ENCODE measurements at places on chromosomes 12 and 14.
A peak's percentile ranks its signal among the peaks of the same experiment; 100 is the strongest.

GRCh38 chr12:100463661-100464060 is 10.0 kb upstream of the NR1H4 start:
- no peak for DNase-seq

GRCh38 chr14:88212691-88213090 is 110.4 kb downstream of the KCNK10 start:
- DNase-seq, result no peak

DNA sequence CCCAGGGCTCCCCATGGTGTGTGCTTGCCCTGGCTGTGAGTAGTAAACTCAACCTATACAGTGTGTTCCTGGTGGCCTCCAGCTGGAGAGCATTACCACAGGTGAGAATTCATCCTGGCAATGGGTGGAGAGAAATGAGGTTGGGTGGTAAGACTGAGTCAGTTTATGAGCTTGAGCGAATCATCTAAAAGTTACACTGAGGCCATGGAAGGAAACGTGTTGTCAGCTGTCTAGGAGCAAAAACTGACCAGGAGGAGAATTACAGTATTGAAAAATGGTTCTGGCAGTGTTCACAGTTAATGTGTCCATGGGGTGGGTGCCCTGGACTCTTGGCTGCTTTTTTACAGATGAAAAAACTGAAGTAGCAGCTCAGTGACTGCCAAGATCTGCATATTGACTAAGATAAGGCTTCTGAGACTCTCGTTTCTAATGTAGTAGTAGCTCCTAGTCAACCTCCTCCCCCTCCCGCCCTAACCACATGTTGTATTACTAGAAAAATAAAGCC is 202.0 kb upstream of the AMIGO2 start:
- no peak for DNase-seq

- DNase-seq, result no peak
Measured at GRCh38 chr12:20350026-20350425, 18.3 kb upstream of the PDE3A start.

- no peak for DNase-seq
Measured at GRCh38 chr12:91651728-91652127, 469.1 kb upstream of the DCN start.

DNA sequence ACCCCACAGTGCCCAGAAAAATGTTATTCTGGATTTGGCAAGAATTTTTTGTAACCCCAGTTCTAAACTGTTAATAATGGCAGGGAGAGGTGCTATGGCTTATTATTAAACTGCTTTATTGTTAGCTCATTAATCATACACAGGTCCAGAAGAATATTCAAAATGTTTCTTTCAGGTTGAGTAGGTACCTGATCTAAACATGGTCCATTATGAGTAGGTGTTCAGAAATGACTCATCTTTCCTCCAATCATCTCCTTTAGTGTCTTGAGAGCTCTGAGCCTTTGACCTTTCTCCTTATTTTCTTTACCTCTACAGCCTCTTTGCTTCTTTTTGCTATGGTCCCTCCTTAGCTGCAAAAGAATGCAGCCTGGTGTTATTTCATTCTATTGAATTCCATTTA is 211.0 kb upstream of the GARIN6 start:
- DNase-seq, result no peak

DNA sequence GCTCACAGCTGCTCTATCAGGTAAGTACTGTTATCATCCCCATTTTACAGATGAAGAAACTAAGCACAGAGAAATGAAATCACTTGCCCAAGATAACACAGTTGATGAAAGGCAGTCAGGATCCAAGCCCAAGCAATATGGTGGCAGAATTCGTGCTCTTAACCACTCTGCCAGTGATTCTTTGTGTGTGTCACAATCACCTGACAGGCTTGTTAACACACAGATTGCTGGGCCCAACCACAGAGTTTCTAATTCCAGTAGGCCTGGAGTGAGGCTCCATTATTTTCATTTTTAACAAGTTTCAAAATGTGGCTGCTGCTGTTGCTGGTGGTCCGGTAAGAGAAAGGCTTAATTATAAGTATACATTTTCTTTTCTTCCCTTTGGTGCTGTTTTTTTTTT is 134.2 kb downstream of the TGFB3 start:
- no peak for DNase-seq

GRCh38 chr12:105321125-105321524 is 9.4 kb upstream of the C12orf75 start:
- no peak for DNase-seq

GRCh38 chr12:56709759-56710376 is 15.2 kb downstream of the NACA start:
- DNase-seq, result peak; percentile 24

- DNase-seq, result no peak
Measured at GRCh38 chr12:17301544-17301943, 695.6 kb upstream of the LMO3 start.

GRCh38 chr12:101713059-101713682 is 15.7 kb downstream of the CHPT1 start:
- DNase-seq, result no peak

- DNase-seq, result no peak
Measured at GRCh38 chr14:96069421-96069820, 30.3 kb downstream of the C14orf132 start.

DNA sequence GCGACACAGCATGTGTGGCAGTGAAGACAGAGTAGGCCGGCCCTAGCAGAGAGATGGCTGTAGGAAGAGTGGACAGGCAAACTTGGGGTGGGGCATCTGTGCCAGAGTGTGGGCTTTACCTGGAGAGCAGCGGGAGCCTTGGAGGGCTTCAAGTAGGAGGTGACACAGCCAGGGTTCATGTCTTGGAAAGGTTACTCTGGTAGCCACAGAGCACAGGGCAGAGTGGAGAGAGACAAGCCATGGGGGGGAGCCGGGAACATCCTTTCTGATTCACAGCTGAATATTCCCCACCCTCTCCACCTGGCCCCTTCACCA is 53.5 kb upstream of the DIO3 start:
- no peak for DNase-seq

- DNase-seq, result no peak
Measured at GRCh38 chr12:64412459-64412858, 8.3 kb downstream of the XPOT start.

DNA sequence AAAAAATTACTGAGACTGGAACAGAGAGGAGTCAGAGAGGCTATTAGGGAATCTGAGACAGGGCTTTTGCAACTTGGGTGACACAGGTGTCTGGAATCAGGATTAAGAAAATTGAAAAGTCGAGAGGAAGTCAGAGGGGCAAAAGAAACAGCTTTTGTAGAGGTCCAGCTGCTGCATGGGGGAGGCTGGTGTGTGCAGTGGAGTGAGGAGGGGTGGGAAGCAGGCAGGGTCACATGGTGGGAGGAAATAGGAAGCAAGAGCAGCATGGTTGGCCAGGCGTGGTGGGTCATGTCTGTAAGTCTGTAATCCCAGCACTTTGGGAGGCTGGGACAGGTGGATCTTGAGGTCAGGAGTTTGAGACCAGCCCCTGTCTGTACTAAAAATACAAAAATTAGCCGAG is 69.7 kb upstream of the VRK1 start:
- DNase-seq, result no peak

DNA sequence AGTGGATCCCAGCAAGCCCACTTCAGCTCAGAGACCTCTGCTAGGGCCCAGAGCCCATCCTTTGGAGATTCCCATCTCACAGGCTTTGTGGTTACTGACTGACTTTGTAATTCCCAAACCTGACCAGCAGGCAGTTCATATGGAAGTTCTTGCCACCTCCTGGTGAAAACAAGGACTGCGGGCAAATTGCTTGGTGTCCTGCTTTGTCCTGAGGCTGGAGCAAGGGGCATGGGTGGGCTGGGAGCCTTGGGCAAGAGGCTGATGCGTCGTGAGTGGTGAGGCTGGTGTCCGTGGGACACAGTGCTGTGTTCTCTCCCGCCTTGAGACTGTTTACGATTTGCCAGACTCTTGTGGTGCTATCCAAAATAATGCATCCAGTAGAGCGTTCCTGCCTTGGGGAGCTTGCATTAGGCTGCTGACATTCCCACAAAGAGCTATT is 91.0 kb downstream of the LRRC74A start:
- peak; percentile 40 for DNase-seq

DNA sequence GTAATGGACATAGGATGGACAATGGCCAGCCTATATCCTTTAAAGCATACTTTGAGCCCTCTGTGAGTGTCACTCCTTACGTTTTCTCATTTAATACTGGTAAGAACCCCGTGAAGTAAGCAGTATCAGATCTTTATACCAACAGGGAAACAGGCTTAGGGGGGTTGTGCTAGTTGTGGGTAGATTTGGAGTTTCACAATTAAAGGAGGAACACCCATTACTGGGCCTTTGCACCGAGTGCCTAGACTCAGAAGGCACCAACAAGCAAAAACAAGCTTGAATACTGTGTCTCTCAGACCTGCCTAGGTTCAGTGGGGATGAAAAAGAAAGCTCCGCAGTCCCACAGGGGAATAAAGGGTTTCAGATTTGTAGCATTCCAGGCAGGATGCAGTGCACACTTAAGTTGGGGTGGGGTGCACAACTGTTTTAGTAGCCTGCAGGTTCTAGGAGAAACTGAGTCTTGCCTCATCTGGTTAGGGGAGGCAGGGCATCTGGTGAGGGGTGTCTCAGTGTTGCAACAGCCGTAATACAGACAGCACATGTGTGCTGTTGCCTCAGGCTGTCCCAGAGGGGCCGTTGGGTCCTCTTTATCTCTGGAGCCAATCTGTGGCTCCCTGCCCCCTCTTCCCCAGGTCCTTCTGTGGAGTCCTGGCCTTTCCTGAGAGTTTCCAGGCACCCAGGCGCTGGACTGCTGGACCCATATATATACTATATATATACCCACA is 51.2 kb downstream of the IRAK3 start:
- no peak for DNase-seq

DNA sequence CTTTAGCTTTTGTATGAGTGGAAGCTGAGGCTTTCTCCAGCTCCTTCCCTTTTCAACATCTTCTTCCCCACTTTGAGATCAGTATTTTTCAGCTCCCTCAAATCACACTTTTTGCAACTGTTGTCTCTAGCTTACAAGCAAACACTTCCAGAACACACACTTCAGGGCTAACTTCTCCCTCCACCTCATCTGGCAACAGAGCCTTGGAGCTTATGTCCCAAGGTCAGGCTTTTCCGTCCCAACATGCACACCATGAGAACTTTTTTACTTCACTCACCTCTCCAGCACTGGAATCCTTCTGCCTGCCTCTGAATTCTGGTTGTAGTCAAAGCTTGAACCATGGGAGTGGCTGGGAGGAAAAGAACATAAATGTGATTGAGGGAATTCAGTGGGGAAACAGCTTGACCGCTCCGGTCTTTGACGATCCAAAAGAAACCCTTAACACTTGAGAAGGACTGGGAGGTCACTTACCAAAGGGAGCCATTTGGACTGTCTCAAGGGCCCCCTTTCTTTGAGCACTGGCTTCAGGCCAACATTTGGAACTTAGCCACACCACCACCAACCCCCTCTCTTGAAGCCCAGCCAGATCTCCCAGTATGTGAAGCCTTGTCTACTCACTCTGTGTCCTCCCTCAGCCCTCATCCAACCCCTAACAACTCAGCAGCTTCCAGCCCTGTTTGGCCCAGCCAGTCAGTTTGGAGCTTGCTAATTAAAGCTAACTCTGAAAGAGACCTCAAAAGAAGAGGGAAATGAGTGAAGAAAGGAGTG is 3.9 kb upstream of the BLOC1S1 start:
- DNase-seq, result no peak

DNA sequence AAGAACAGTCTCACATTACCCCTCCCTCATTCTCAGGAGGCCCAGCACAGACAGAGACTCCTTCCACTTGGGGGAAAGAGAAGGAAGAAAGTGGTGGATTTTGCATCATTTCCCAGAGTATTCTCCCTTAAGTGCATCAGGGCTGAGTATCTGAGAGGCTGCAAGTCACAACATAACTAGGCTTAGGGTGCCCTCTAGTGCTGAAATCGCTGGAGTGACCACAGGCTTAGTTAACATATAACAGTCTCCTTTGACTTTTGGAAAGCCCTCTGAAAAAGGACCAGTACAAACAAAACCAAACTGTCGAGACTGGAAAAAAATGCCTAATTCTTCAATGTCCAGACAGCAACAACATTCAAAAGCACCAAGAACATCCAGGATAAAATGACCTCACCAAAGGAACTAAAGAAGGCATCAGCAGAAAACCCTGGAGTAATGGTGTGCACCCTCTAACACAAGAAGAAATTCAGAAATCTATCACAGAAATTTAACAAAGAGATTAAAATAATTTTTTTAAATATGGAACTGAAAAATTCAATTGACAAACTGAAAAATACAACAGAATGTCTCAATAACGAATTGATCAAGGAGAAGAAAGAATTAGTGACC is 412.3 kb downstream of the RPS29 start:
- peak; percentile 69 for DNase-seq

DNA sequence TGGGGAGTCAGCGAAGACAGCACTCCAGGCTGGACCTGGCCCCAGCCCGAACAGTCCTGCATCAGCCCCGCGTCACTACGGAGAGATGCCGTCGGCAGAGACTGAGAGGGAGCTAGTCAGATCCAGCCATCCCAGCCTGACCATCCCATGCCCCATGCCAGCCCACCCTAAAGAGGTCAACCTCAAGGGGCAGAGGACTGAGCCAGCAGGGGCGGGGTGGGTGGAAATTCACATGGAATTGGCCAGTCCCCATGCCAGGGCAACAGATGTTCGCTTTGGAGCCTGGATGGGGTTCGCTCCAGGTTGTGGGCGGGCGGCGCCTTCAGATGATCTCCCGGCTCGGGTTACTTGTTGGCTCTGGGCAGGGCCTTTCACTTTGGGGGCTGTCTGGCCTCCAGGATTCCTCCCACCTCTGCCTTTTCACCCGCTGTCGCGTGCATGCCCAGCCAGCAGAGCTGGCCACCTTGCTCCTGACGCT is 154.3 kb downstream of the TSPAN9 start:
- DNase-seq, result no peak

GRCh38 chr12:21305661-21306060 is 29.1 kb downstream of the SLCO1A2 start:
- no peak for DNase-seq

DNA sequence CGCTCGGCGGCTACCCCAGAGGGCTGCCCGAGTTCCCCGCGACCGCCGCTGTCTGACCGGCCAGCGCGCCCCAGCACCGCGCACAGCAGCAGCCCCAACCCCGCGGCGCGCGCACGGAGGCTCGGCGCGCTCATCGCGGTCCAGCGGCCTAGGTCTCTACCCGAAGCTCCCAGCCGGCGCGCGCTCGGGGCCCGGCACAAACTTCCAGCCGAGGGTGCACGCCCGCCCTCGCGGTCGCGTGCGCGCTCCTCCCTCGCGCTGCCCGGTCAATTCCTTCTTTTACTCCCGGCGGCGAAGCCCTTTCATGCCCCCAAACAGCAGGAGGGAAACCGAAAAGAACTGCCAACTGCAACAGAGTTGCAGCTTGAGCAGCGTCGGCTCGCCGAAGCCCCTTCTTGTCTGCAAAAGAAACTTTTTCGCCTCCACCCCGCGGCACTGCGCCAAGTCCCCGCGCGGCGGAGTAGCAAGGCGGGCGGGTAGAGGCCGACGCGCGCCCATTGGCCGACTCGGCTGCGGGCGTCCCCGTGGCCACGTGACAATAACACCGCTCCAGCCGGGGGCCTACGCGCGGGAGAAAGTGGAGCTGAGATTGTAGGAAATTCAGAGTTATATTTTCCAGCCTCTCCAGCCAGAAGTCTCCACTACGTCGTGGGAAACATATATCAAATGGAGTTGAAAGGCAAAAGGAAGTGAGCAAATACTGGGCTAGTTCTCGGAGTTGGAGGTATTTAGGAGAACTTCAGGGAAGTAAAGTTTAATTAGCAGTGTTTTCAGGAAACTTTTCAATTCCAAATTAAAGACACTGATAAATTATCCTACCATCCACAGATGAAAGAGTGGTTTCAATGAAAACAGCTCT is at the start of gene LRIG3:
Gene LRIG3 (minus strand): TSS at position 403 of the 859 bp plus-strand sequence. CDS start 269 bp downstream, at position 134.
- DNase-seq, result no peak

GRCh38 chr12:101051901-101052550 is 158.0 kb downstream of the SLC5A8 start:
- DNase-seq, result no peak

Data from NAMALWA (cell line).